AG04450 (cell line): ENCODE measurements at places on chromosomes 13 and 19.

DNA sequence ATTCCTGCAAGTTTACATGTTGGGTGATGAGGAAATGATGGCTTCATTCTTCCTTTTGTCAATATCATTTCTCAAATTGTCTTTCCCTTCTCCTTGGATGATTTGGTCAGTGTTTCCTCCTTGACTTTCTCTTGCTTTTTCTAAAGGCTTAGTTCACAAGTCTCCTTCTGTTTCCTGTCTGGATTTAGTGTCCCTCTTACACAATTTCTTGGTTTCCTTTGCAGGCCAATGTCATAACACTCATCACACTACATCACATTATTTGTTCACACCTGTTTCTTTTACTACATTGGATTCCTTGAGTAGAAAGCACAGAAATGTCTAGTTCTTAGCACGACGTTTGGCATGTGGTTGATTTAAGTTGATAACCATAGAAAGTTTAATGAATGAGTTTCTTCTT is 490.7 kb downstream of the TDRD3 start:
- DNase-seq, result no peak

DNA sequence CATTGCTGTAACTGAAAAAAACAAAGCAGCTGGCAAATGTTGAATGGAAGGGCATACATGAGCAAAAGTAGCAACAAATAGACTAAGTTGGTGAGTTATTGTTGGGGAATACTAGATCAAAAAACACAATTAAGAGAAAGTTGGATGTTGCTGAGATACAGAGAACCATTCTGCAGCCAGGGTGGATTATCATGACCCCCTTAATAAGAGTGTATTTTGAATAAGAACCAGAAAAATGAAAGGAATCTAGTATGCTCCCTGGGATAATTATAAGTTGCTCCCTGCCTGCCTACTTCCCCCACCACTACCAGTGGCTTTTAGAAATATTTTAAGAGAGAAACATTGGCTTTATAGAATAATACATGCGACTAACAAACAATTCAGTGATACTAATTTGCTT is 14.5 kb upstream of the TRPC4 start:
- DNase-seq, result no peak

- DNase-seq, result no peak
These were observed 904.5 kb downstream of the SLITRK6 start for GRCh38 chr13:84894749-84895148.

DNA sequence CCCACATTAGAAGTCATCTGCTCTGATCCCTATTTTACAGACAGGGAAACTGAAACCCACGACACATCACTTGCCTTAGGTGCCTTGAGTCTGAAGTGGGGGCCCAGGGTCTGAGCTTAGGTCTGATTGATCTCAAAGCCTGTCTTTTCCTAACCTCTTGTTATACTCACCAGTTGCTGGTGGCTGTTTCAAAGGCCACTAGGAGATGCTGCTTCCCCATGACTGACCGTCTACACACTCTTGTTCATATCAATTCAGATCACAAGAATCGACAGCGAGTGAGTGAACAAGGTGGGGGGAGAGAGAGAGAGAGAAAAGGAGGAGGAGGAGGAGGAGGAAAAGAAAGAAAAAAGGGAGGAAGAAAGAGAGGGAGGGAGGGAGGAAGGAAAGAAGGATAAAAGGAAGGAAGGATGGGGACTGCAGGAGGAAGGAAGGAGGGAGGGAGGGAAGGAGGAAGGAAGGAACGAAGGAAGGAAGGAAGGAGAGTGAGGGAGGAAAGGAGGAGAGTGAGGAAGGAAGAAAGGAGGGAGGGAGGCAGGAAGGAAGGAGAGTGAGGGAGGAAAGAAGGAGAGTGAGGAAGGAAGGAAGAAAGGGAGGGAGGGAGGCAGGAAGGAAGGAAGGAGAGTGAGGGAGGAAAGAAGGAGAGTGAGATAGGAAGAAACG is 3.3 kb downstream of the OR10H1 start:
- no peak for DNase-seq

GRCh38 chr19:49222011-49222410 is 64.4 kb downstream of the TRPM4 start:
- DNase-seq, result no peak

GRCh38 chr19:42068361-42068755 is 1.6 kb downstream of the GRIK5 start:
- no peak for DNase-seq
